NCI-H1417 (cell line): ENCODE measurements at places on chromosomes 2 and 18.
A peak's percentile ranks its signal among the peaks of the same experiment; 100 is the strongest.

GRCh38 chr18:77208964-77209363 lies 40.7 kb upstream of the GALR1 start:
- no peak for DNase-seq

GRCh38 chr2:117360586-117360985 lies 453.9 kb upstream of the DDX18 start:
- no peak for DNase-seq

DNA sequence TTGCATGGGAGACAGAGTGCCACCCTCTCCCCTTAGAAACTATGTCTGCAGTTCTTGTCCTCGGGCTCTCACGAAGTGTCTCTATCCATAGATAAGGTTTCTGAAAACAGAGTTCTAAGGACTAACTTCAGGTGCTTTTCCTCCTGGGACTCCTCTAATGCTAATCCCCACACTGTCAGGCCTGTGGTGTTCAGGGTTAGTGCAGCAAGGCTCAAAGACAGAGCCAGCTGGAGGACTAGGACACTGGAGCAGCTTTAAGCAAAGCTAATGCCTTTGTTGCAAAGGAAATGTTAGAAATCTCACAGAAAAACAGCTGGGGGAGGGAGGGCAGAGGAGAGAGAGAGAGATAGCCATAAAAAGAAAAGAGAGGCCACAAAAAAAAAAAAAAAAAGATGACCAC lies 824.0 kb upstream of the FSHR start:
- no peak for DNase-seq

- DNase-seq, result no peak
Observed at GRCh38 chr2:237956402-237956736, 10.4 kb upstream of the UBE2F start.

- no peak for DNase-seq
Observed at GRCh38 chr2:218513676-218514075, 54.5 kb downstream of the USP37 start.

GRCh38 chr2:25420820-25421237 lies 79.1 kb upstream of the DNMT3A start:
- DNase-seq, result no peak

- DNase-seq, result no peak
Observed at GRCh38 chr2:1867141-1867540, 122.8 kb upstream of the PXDN start.

DNA sequence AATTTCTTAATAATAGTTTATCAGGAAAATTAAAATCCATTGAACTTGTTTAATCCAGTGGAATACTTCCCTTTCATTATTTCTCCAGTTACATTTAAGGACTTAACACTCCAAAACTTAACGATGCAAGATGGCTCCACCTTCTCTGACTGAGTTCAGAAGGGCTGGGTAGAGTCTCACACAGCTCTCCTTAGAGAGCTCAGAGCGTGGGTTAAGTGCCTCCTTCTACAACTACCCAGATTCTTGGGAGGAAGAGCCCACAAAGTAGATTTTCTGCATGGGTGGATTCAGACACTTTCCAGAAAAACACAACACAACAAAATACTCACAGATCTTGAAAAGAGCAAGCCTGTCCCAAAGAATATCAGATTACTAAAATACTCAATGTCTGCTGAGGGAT lies 130.6 kb downstream of the THADA start:
- no peak for DNase-seq

GRCh38 chr18:75252136-75252535 lies 41.5 kb downstream of the TSHZ1 start:
- no peak for DNase-seq

- no peak for DNase-seq
Observed at GRCh38 chr2:122859260-122859659, 1103.8 kb downstream of the TSN start.

DNA sequence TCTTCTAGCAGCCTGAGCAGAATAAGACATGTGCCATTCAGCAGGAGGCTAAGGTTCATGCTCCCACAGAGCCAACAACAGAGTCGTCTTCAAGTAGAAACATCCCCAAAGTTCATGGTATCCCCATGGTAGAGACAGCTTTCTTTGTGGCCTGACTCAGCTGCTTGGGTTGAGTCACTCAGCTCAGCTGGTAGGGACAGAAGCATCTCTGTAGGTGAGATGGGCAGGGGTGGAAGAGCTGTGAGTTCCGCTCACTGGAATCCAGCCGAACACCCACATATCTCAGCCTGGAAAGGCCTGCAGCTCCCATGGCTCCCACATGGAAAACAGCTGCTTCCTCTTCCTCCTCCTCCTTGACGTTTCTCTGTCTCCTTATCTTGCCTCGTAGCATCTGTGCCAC lies 792.7 kb downstream of the RNF144A start:
- DNase-seq, result no peak

- no peak for DNase-seq
Observed at GRCh38 chr18:32112826-32113225, 21.2 kb downstream of the RNF138 start.

- DNase-seq, result no peak
Observed at GRCh38 chr18:28372186-28372585, 195.3 kb upstream of the CDH2 start.

DNA sequence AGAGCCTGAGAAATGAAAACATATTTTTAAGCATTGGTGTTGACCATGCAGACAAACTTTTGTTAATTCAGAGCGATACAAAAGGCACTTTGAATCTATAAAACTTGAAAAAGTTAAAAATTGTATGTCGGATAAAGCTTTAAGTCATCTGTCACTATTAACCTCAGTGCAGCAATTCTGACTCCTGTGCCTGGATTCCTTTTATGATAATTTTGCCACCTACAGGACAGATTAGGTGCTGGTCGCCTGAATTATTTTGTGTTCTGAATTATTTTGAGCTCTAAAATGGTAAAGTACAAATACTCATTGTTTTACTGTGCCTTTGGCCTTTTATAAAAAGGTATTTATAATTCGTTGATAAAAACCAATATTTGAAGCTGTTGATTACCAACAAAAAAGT lies 19.4 kb upstream of the RNF138 start:
- DNase-seq, result no peak

GRCh38 chr2:177816766-177817165 lies 255.8 kb downstream of the PDE11A start:
- DNase-seq, result peak; percentile 17

DNA sequence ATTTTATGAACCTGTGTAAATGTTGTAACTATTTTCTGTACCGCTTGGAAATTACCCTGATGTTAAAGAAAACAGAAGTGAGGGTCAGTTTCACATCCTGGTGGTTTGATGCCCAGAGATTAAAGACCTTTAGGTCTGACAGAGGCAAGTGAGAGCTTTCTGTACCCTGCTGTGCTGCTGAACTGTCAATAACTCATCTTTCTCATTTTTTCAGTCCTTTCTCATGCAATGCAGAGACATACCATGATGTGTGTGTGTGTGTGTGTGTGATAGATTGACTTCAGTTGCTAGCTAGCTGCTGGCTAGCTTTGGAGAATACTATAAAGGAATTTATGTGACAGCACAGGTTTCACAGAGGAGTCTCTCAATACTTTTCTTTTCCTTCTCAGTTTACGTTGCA lies 2025.6 kb upstream of the LRRTM1 start:
- no peak for DNase-seq

- DNase-seq, result no peak
Observed at GRCh38 chr18:74478316-74478715, 17.8 kb upstream of the CNDP2 start.

DNA sequence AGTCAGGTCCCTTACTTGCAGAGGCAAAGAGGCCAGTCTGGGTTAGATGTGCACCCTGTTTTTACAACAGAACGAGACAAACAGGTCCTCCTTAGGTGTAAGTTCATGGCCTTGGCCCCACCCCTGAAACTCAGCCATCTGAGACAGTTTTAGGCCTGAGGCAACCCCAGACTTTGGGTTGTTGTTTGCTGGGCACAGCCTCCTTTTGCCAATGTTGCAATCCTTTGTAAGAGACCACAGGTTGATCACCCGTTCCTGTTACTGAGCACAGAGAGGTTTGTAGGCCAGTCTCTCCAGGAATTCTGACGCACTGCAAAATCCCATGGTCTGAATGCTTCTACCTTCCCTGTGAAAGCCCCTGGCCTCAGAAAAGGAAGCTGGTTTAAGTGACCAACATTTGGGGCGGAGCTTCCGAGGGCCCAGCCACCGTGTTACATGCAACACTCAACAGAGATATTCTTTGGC lies 15.5 kb upstream of the IL1RN start:
- no peak for DNase-seq

DNA sequence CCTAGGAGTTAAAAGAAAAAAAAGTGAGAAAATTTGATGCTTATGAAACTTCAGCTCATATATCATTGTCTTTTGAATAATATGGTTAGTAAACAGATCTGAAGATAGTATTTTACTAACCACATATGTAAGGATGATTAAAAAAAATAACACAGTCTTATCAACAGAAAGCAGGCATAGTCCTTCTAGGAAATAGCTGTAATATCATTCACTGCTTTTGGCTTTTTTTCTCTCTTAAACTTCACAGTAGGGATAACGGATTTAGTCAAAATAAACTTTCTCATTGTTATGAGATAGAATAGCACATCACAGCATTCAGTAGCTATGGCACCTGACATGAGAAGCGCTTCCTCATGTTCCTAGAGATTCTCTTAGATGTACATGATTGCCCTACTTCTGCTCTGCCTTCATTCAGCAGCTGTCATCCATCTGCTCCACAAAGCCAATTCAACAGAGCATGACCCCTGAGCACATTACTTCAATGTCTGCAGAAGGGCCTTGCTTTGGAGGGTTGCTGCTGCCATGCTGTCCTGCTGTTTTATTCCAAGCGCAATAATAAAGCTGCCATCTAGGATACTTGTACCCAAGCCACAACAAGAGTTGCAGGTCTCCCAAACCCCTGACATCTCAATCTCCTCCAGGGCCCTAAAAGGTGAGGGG lies 67.0 kb downstream of the TTC21B start:
- DNase-seq, result peak; percentile 67

GRCh38 chr2:1803217-1804110 lies 59.1 kb upstream of the PXDN start:
- DNase-seq, result no peak

DNA sequence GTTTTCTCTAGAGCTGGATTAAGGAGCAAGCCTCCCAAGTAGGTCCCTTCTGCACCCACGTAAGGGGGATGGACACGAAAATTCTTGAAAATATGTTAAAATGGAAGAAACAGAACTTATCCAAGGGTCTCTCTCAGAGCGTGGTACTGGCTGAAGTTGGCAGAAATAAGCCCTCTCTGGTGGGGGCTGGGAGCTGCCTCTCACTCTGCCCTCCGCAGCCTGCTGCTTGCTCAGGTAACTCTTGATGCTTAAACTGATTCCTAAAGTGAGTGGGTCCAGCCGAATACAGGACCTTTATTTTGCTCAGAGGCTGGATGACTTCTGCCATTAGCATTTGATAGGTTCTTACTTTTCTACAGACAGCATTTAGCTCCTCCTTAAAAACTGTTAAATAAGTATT lies 78.1 kb downstream of the SPHKAP start:
- DNase-seq, result no peak

- no peak for DNase-seq
Observed at GRCh38 chr2:151315381-151315903, 26.0 kb upstream of the NMI start.

DNA sequence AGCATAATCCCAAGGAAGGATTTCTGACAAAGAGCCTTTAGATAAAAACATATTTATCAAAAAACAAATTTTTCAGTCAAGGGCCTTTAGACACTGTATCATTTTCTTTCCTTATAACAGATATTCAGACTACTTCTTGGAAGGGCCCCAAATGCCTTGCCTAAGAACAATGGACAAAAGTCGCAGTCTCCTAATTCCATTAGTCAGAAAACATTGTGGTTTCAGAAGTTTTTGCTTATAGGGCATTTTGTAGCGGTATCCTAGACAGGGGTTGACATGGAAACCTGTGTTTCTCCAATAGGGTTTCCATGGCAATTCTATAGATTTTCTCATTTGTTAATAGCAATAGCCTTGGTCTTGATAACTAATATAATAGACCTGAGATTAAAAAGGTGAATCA lies 36.7 kb upstream of the AGPS start:
- no peak for DNase-seq

DNA sequence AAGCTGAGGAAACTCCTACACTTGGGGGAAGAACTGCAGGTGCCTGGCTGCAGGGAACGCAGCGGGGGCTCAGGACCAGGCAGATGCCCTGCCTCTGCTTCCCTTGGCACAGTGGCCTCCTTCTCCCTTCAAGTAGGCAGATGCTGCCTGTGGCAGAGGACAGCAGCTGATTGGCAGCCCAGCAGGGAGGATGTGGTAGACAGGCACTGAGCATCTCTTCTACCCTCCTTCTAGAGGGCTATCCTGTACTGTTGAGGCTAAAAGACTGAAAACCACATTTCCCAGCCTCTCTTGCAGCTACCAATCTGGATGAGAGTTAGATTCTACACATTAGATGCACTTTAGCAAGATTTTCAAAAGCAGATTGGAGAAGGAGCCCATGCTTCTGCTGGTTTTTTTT lies 105.7 kb downstream of the MSH2 start:
- no peak for DNase-seq

GRCh38 chr2:47232738-47233415 lies 77.8 kb upstream of the STPG4 start:
- peak; percentile 77 for DNase-seq

DNA sequence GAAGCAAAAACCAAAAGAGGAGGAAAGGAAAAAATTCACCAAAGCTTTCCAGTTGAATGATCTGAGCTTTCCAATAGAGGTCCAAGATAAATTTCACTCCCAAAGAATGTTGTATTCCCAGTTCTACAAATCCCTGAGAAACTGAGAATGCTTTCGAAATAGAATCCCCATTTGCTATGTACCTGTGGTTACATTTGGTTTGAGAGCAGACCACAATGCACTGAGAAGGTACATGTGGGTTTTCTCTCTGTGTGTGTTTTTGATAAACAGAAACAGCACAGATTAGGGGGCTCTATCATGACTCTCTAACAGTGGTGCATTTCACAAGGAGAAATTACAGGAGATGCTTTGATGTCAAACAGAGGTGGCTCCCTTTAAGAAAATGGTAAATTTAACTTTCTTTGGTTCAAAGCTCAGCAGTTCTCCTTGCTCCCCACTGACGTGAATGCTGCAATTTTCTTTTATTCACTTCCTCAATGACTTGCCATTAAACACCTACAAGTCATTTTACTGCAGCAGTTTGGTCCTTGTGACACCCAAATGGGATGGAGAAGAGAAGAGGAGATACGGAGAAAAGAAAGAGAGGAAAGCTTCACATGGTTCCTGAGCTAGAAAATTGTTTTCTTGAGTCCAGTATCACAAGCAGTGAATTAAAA lies 108.7 kb downstream of the EPHA4 start:
- DNase-seq, result no peak

- peak; percentile 64 for DNase-seq
Observed at GRCh38 chr2:58571181-58571852, 330.2 kb upstream of the FANCL start.

DNA sequence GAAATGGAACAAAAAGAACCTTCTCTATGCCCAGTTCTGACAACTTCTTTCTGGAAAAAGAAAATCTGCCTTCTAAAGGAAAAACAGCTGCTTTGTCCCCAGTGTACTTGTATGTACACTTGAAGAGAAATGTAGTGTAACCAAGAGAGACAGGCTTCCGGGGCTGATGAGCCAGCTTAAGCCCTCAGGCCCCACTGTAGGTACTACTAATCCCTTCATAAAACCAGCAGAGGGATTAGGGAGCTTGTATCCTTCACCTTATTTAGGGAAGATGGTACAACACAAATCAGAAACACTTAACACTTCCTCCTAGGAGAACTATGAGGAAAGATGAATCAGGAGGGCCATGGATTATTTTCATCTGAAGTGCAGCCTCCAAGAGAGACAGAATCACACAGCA lies 18.8 kb upstream of the SUCLG1 start:
- DNase-seq, result no peak

- no peak for DNase-seq
Observed at GRCh38 chr2:105129722-105130232, 91.9 kb downstream of the MRPS9 start.

- DNase-seq, result no peak
Observed at GRCh38 chr2:167783261-167784083, 463.9 kb downstream of the STK39 start.

GRCh38 chr2:21067859-21068537 lies 24.1 kb upstream of the APOB start:
- DNase-seq, result no peak
